ENCODE measurements at places on chromosomes 2 and 18. TPM values are rescaled to one million over a fixed set of nuclear protein-coding genes. Genes with fewer than 3 reads are reported as not detected.

The SLC5A7 gene
- 0.06 TPM for polyA plus RNA-seq

The DNAH7 gene
- 0.28 TPM for polyA plus RNA-seq

The CCL20 gene
- 0.41 TPM for polyA plus RNA-seq

- no peak for DNase-seq
These were observed 262.4 kb downstream of the SS18 start for GRCh38 chr18:25827961-25828561.

GRCh38 chr2:1687254-1687653, 57.1 kb downstream of the PXDN start:
- DNase-seq: no peak

DNA sequence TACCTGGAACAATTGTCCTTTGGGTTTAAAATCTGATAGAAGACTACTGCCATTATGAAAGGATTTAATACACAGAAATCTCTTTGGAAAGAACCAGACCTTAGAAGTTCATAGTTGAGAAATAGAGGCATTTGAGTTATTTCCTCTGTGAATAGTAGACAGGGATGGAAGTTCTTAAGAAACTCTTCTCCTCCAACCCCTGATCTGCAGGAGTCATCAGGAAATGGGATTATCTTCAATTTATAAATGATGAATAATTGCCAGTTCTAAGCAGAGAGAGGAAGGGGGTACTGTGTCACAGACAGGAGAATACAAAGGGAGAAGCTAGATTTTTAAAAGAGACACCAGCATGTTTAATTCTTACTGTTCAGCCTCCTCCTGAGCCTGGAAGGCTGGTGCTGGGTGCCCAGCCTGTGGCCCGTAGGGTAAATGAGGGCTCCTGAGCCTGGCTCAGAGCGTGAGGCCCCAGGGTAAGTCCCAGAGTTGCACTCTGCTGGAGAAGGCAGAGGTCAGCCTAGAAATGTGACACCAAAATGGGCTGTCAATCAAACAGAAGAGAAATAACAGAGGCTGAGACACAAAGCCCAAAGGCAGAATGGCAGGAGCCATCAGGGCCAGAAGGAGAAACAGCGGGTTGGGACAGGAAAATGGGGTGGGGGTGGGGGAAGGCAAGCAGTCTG, 58.2 kb upstream of the PKDCC start:
- no peak for DNase-seq

DNA sequence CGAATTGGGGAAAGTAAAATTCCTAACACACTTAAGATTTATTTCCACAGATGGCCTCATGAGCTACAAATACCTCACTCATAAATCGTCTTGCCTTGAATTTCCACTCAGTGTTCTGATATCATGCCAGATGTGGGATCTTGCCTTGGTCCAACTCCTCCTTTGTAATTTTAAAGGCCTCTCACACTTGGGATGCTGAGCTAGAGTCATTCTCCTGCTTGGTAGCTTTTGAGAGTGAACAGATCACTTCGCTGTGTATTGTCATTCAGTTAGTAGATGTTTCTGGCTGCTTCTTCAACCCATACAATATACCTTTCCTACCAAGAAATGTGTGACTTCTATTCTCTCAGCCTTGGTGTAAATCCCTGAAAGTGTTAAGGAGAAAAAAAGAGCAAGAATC, 309.2 kb downstream of the NRXN1 start:
- DNase-seq: peak; percentile 59

DNA sequence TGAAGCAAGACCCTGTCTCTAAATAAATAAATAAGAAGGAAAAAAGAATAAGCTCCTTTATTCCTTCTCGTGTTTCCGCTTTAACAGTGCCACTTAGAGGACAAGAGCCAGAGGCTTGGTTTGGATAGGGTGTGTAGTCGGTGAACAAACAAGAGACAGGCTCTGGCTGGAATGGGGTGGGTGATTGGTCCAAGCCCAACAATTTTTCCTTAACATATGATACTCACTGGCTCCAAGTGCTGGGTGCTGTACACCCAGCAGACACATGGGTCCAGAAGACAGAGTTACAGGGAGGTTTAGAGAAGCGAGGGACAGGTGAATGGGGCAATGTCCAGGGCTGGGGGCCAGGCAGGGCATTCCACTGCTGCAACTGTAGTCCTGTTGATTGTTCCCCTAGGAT, 77.8 kb downstream of the NCAPH start:
- DNase-seq: no peak

The SLC11A1 gene
- 1.7 TPM for polyA plus RNA-seq

The ALPI gene
- not detected for polyA plus RNA-seq

- DNase-seq: no peak
These were observed 323.5 kb downstream of the AFF3 start for GRCh38 chr2:99818842-99819241.

- DNase-seq: no peak
These were observed 223.6 kb downstream of the C1D start for GRCh38 chr2:67839242-67839641.

The HOXD10 gene
- polyA plus RNA-seq: 0.10 TPM

The UGT1A8 gene
- not detected for polyA plus RNA-seq

The TUBA3E gene
- not detected for polyA plus RNA-seq

DNA sequence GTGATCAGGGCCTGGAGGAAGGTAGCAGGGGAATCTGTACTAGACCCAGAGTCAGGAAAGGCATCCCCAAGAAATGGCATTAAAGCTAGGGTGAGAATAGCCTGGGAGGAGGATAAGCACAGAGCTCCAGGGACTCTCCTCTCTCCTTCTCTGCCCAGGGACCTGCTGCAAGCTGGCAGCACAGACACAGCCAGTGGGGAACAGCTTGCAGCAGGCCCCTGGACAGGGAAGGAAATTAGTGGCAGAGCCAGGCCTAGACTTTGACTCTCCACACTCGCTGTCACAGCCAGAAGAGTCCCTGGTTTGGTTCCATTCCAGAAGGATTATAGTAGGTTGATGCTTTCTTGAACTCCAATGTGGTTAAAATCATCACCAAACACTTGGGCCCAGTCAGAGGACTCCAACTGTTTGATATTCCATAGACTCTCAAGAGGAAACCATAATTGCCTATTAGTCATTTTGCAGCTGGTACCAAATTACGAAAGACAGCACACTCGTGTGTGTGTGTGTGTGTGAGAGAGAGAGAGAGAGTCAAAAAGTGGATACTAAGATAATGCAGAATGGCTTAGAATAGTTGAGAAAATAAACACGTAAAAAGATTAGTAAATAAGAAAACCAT, 95.5 kb upstream of the ATP8B1 start:
- DNase-seq: no peak

DNA sequence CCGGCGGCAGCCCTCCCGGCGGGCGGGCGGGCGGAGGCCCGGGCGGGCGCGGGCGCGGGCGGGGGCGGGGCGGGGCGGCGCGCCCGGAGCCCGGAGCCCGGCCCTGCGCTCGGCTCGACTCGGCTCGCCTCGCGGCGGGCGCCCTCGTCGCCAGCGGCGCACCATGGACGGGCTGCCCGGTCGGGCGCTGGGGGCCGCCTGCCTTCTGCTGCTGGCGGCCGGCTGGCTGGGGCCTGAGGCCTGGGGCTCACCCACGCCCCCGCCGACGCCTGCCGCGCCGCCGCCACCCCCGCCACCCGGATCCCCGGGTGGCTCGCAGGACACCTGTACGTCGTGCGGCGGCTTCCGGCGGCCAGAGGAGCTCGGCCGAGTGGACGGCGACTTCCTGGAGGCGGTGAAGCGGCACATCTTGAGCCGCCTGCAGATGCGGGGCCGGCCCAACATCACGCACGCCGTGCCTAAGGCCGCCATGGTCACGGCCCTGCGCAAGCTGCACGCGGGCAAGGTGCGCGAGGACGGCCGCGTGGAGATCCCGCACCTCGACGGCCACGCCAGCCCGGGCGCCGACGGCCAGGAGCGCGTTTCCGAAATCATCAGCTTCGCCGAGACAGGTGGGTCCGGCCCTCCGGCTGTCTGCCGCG, at the start of gene INHBB:
TSS of gene INHBB (plus strand) at position 111 of the 641 bp plus-strand sequence. CDS start at position 164, 53 bp downstream.
- DNase-seq: no peak

The MYO5B gene
- polyA plus RNA-seq: 1.7 TPM

DNA sequence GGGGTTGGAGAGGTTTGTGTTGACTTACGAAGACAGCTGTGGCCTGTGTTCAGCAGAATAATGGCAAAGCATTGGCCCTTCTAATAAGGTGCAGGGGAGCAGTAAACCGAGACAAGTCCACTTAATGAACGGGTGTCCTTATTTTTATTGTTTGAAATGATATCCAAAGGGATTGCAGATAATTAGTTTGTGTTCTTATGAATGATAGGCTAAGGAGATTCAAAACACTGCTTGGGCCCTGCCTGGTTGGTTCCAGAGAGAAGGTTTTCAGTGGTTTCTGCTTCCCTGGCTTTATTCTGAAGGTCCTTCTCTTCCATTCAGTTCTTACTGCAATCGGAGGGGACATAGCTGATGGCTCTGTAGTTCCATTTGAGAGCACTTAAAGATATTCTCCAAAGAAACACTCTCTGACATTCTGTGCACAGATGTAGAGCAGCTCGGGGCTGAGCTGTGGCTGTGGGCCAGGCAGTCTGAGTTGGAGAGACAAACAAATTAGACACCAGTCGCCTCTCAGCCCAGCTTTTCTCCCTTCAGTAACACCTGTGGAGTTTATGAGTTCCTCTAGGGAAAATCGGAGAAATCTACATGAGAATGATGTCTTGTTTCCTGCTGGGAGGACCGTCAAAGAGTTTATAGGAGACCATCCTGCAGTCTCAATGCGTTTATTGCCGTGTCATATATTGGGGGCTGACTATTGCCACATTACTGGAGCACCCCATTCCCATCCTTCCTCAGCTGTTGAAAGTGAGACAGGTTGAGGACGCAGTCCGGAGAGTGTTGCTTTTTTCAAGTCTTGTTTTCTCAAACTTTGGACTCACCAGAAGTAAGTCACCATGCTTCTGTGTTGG, 6.5 kb downstream of the GREB1 start:
- DNase-seq: peak; percentile 39

DNA sequence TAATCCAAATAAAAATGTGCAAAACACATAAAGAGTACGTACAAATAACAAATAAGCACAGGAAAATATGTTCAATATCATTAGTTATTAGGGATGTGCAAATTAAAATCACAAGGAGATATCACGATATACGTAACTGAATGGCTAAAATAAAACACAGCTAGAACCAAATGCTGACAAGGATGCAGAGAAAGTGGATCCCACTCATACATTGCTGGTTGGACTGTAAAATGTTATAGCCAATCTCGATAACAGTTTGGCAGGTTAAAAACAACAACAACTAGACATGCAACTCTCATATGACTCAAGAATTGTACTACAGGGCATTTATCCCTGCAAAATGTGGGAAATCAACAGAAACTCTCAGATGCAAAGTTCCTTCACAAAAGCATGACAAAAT, 553.9 kb downstream of the ADCYAP1 start:
- no peak for DNase-seq

DNA sequence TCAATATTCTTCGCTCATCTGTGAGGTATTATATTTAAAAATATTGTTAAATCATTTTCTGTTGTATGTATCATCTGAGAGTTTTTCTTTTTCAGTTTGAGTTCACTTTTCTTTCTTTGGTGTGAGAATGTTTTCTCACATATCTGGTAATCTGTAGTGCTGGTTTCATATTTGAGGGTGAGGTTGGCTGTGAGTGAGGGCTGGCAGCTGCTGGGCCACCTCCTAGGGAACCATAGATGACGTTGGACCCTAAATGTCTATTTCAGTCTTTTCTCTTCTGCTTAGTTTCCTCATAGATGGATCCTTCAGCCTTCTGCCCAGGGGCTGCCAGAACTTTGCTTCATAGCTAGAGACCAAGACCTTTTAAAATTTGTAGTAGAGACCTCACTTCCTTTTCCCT, 33.5 kb downstream of the MGAT5 start:
- no peak for DNase-seq

DNA sequence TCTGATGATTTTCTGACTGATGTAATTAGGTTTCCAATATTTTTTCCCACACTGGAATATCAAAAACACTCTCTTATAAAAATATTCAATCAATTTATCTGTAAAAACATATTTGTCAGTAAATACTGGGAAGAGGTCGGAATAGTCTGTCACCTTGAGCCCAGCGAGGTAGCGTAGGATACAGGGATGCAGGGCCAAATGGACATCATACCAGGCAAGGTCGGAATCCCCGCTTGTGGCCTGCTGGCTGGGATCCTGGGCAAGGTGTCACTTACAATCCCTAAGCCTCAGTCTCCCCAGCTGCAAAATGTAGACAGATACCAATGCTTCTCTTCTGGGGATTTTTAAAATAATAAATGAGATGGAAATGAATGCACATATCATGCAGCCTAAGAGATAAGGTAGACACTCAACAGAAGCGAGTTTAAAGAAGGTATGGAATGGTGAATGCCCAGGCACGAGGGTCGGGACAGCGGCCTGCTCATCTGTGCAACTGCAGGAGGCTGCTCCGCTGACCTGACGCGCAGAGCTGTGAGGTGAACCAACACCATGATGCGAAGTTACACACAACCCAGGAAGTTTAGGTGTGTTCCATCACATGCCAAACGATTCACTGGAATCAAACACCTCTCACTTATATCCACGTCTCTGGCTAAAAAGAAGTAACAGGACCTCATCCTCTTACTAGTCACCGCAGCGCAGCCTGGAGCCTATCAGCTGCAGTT, 98.2 kb downstream of the EIPR1 start:
- DNase-seq: no peak

GRCh38 chr2:202377207-202377761, 1.2 kb downstream of the BMPR2 start:
- peak; percentile 40 for DNase-seq

The C2orf42 gene
- 7.5 TPM for polyA plus RNA-seq

The ABCG8 gene
- polyA plus RNA-seq: 0.10 TPM

GRCh38 chr2:208125251-208125650, 927 bp upstream of the CRYGD start:
- DNase-seq: no peak

The BOLL gene
- 3.0 TPM for polyA plus RNA-seq

GRCh38 chr18:3879114-3879835, 429.3 kb downstream of the TGIF1 start:
- no peak for DNase-seq

DNA sequence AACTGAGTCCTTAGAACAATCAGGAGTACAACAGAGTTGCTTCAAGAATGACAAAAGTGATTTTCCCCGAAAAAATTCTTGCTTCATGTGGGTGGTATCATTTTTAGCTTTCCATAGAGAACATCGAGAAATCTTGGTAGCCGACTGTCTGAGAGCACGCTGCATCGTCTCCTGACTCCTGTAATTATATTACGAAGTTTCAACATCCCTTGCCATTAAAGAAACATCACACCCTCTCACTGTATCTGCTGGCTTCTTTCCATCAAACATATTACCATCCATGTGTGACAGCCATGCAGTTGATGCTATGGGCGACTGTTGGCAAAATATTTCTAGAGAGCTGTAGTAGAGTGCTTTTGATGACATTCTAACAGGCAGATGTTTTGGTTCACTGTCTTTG, 311.2 kb downstream of the CMPK2 start:
- DNase-seq: no peak

GRCh38 chr2:241956521-241957110, 87.1 kb downstream of the RTP5 start:
- DNase-seq: no peak

The CLEC4F gene
- 0.36 TPM for polyA plus RNA-seq

- DNase-seq: no peak
These were observed 8.0 kb downstream of the NGEF start for GRCh38 chr2:233005096-233005495.

Data from hindlimb muscle (tissue), 1 donor.